CD4-positive, alpha-beta T cell (primary cell): ENCODE measurements at places on chromosomes 1 and 21. TPM values are rescaled to one million over a fixed set of nuclear protein-coding genes. Genes with fewer than 3 reads are reported as not detected.

DNA sequence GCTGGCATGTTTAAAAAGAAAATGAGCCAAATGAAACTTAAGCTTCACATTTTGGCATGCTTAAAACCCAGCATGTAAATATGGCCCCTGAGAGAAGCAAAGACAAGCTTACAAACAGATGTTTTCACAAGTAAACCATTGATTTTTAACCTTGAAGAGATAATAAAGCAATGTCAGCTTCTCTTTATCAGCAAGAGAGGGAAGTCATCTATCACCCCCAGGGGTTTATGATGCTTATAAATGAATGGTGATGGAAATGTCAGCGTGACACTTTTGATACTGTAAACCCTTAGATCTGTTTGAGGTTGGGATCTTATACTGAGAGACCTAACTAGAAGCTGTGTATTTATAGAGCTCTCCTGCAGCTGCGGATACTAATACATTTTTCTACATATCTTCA, 471.3 kb downstream of the PLA2G4A start:
- DNase-seq: no peak
- no peak overlapping the region for H3K27ac ChIP-seq
- H3K4me3 ChIP-seq: no peak overlapping the region
- no peaks in the 10 kb centered on the region for H3K4me1 ChIP-seq

GRCh38 chr1:201818971-201819750, 9.8 kb upstream of the IPO9 start:
- H3K27ac ChIP-seq: no peak overlapping the region
- H3K27me3 ChIP-seq: no peaks in the 10 kb centered on the region
- no peak overlapping the region for H3K4me3 ChIP-seq
- no peak for DNase-seq
- no peaks in the 10 kb centered on the region for H3K36me3 ChIP-seq
- H3K4me1 ChIP-seq: no peaks in the 10 kb centered on the region

The GSTM1 gene
- 36.2 TPM for total RNA-seq

The TAS1R3 gene
- total RNA-seq: 3.4 TPM

DNA sequence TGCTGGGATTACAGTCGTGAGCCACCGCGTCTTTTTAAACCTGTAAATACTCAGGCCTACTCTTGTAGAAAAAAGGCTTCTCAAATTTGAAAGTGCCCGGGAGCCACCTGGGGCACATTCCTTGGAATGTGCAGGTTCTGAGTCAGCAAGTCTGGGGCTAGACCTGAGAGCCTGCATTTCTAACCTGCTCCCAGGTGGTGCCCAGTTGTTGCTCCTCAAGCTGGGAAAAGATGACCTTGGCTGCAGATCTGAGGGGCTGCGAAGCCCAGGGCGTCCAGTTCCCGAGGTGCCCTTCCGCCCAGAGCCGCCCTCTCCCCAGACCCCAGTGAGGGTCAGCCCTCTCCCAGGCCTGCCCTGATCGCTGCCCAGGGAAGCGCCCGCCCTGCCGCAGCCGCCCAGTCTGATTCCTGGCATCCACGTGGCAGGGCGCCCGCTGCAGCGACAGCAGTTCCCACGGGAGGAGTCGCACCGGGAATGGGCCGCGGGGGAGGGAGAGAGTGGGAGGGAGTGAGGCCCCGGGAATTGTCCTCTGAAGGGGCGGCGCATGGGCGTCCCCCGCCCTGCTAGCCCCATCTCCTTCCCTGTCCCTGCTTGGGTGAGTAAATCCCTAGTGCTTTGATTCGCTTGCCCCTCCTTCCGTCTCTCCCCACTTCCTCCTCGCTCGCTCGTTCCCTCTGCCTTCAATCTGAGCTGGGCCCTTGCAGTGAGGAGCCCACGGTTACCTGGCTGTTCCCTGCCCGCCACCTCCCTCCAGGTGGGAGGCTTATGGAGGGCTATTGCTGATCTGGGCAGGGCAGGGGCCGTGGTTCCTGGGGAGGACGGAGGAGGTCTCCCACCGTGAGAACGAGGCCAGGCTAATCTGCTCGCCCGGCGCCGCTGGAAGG, 18.8 kb upstream of the TENT5B start:
- no peak overlapping the region for H3K4me3 ChIP-seq
- H3K36me3 ChIP-seq: no peaks in the 10 kb centered on the region
- peaks cover 6% of the 10 kb centered on the region for H3K27me3 ChIP-seq
- H3K27ac ChIP-seq: no peak overlapping the region

GRCh38 chr1:17618558-17619247, 79.2 kb downstream of the ARHGEF10L start:
- H3K4me3 ChIP-seq: peak overlapping the region; percentile 22
- DNase-seq: no peak
- peaks cover 3% of the 10 kb centered on the region for H3K27me3 ChIP-seq
- H3K27ac ChIP-seq: no peak overlapping the region
- H3K4me1 ChIP-seq: no peaks in the 10 kb centered on the region

DNA sequence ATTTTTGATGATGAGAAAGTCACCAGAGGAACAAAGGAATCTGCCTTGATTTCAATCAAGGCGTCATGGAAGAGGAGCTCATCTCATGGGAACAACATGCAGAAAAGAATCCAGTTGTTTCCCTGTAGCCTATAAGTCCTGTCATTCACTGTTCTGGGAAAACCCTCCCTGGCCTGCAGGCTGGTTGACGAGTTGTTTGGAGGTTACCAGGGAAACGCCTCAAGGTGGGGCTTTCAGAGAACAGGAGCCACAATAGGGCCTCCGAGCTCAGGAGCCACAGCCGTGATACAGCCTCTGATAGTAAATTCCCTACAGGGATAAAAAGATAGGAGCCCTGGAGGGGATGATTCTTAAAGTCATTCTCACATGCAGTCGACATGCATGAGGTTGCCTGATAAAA, 135.2 kb downstream of the PSMG1 start:
- H3K36me3 ChIP-seq: no peaks in the 10 kb centered on the region
- no peaks in the 10 kb centered on the region for H3K4me1 ChIP-seq
- H3K4me3 ChIP-seq: no peak overlapping the region
- H3K27me3 ChIP-seq: no peaks in the 10 kb centered on the region
- no peak overlapping the region for H3K27ac ChIP-seq
- DNase-seq: no peak

- peaks cover 70% of the 10 kb centered on the region for H3K36me3 ChIP-seq
- no peaks in the 10 kb centered on the region for H3K4me1 ChIP-seq
- no peak for DNase-seq
- no peak overlapping the region for H3K27ac ChIP-seq
- H3K4me3 ChIP-seq: no peak overlapping the region
- H3K27me3 ChIP-seq: no peaks in the 10 kb centered on the region
These were observed 90.9 kb downstream of the TMEM200B start for GRCh38 chr1:29032841-29033240.

DNA sequence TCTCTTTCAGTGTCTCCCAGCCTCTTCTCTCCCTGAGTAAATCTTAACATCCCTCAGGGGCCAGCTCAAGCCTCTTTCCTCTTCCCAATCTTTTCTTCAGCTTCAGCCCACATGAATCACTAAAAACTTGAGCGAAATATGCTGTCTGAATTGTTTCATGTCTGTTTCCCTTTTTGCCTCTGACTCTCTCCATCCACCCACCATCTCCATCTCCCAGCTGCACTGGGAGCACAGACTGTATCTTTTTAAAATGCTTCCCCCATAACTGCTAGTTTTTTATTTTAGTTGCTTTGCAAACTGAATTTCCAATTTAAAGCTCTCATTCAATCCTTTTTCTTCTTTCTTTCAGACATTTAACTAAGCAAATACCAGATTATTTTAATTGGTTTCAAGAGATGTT, 3.0 kb upstream of the AHCTF1 start:
- H3K4me1 ChIP-seq: peaks cover 13% of the 10 kb centered on the region
- no peak for DNase-seq
- H3K27me3 ChIP-seq: no peaks in the 10 kb centered on the region
- no peaks in the 10 kb centered on the region for H3K36me3 ChIP-seq
- H3K27ac ChIP-seq: no peak overlapping the region

The CENPS gene
- 4.0 TPM for total RNA-seq

The SLC44A5 gene
- not detected for total RNA-seq

DNA sequence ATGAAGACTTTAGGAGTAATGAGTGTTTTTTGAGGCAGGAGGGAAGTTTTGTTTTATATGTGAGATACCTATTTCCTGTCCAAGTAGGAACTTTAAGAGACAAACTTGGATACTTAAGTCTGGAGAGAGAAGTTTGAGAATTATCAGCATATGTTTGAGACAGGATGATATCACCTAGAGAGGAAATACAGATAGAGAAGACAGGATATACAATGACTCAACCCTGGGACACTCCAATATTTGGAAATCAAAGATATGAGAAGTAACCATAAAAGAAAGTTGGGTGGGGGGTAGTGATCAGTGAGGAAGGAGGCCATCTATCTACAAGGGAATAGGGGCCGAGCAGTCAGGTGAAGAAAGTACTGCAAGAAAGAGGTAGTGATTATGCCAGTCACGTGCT, 6.5 kb downstream of the LCE7A start:
- H3K36me3 ChIP-seq: no peaks in the 10 kb centered on the region
- peaks cover 9% of the 10 kb centered on the region for H3K27me3 ChIP-seq
- H3K27ac ChIP-seq: no peak overlapping the region
- DNase-seq: no peak

DNA sequence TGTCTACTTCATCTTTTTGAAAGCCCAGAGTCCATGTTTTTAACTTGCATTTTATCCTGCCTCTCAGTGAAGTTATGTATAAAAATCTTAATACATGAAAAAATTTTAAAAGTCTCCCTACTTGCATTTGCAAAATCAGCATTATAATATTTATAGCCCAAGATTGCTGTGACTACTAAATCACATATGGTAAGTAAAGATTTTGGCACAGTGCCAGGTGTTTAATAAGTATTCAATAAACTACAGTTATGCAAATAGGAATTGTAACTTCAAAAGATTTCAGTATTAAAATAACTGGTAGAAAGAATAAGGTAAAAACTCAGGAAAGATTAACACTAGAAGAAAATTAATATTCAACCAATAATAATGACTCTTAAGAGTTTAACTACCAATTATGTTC, 641.7 kb downstream of the LRRIQ3 start:
- no peak for DNase-seq
- H3K36me3 ChIP-seq: no peaks in the 10 kb centered on the region
- no peak overlapping the region for H3K4me3 ChIP-seq
- H3K4me1 ChIP-seq: no peaks in the 10 kb centered on the region
- no peaks in the 10 kb centered on the region for H3K27me3 ChIP-seq
- H3K27ac ChIP-seq: no peak overlapping the region

GRCh38 chr21:42121794-42122193, 50.7 kb downstream of the UMODL1 start:
- no peak overlapping the region for H3K27ac ChIP-seq
- no peak for DNase-seq

GRCh38 chr1:107555578-107555977, 409.4 kb downstream of the VAV3 start:
- no peak overlapping the region for H3K4me3 ChIP-seq
- H3K27ac ChIP-seq: no peak overlapping the region
- H3K36me3 ChIP-seq: no peaks in the 10 kb centered on the region
- H3K4me1 ChIP-seq: no peaks in the 10 kb centered on the region

DNA sequence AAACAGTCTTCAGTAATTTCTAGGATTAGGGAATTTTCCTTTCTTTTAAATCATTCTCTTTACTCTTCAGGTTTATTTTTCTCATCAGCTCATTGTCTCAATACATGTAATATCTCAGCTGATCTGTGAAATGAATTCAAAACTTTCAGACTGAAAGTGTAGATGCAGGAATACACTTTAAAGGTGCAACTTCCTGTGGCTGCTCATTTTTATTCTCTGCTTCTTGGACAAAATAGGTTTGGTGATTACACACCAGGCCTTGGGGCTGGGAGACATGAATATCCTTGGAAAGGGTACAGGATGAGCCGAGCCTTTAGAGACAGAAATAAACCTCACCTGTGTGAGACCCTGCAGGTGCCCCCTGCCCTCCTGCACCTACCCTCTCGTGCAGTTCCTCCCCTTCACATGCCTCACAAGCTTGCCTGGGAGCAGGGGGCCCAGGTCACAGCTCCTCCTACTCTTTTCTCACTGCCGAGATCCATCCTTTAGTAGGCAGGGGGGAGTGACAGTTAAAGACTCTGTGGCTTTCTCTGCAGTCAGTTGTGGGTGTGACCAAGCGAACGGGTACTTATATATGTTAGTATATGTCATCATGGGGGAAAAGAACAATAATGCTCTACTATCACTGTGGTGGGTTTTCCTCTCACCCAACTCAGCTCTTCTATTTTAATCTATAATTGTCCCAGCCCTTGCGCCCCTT, 23.6 kb downstream of the XCL2 start:
- DNase-seq: no peak
- peaks cover 34% of the 10 kb centered on the region for H3K4me1 ChIP-seq
- H3K27me3 ChIP-seq: no peaks in the 10 kb centered on the region

- DNase-seq: no peak
- H3K4me3 ChIP-seq: no peak overlapping the region
- H3K27me3 ChIP-seq: no peaks in the 10 kb centered on the region
- H3K36me3 ChIP-seq: no peaks in the 10 kb centered on the region
- H3K27ac ChIP-seq: no peak overlapping the region
These were observed 144.0 kb downstream of the ROR1 start for GRCh38 chr1:63917571-63918417.

DNA sequence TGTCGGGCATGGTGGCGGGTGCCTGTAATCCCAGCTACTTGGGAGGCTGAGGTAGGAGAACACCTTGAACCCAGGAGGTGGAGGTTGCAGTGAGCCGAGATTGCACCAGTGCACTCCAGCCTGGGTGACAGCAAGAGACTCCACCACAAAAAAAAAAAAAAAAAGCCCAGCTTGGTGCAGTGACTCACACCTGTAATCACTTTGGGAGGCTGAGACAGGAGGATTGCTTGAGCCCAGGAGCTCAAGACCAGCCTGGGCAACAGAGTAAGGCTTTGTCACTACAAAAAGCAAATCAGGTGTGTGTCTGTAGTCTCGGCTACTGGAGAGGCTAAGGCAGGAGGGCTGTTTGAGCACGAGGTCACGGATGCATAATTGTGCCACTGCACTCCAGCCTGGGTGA, 5.0 kb upstream of the H6PD start:
- no peak overlapping the region for H3K27ac ChIP-seq
- H3K36me3 ChIP-seq: no peaks in the 10 kb centered on the region
- peaks cover 12% of the 10 kb centered on the region for H3K4me1 ChIP-seq
- H3K27me3 ChIP-seq: no peaks in the 10 kb centered on the region

GRCh38 chr1:193537266-193538002, 351.0 kb upstream of the B3GALT2 start:
- no peaks in the 10 kb centered on the region for H3K27me3 ChIP-seq
- peak overlapping the region; percentile 20 for H3K4me3 ChIP-seq
- H3K4me1 ChIP-seq: peaks cover 21% of the 10 kb centered on the region
- no peaks in the 10 kb centered on the region for H3K36me3 ChIP-seq
- peak; percentile 42 for DNase-seq

The NGF gene
- total RNA-seq: not detected

The UBE2U gene
- total RNA-seq: not detected

- no peaks in the 10 kb centered on the region for H3K4me1 ChIP-seq
- peaks cover 10% of the 10 kb centered on the region for H3K27me3 ChIP-seq
- H3K4me3 ChIP-seq: no peak overlapping the region
- no peak overlapping the region for H3K27ac ChIP-seq
- DNase-seq: no peak
- no peaks in the 10 kb centered on the region for H3K36me3 ChIP-seq
These were observed 131.5 kb upstream of the LMO4 start for GRCh38 chr1:87197156-87197555.

- no peaks in the 10 kb centered on the region for H3K36me3 ChIP-seq
- no peak overlapping the region for H3K4me3 ChIP-seq
- H3K27me3 ChIP-seq: no peaks in the 10 kb centered on the region
- no peaks in the 10 kb centered on the region for H3K4me1 ChIP-seq
- no peak overlapping the region for H3K27ac ChIP-seq
- DNase-seq: no peak
These were observed 450.8 kb downstream of the USP25 start for GRCh38 chr21:16180614-16181013.

- H3K27ac ChIP-seq: no peak overlapping the region
- H3K4me3 ChIP-seq: no peak overlapping the region
- no peaks in the 10 kb centered on the region for H3K36me3 ChIP-seq
- no peak for DNase-seq
- no peaks in the 10 kb centered on the region for H3K4me1 ChIP-seq
These were observed 483.6 kb downstream of the LTN1 start for GRCh38 chr21:28509031-28509430.

The GBP2 gene
- total RNA-seq: 87.6 TPM

The ADAMTS4 gene
- total RNA-seq: 0.60 TPM
